ENCODE measurements at places on chromosomes 11 and 22. TPM values are rescaled to one million over a fixed set of nuclear protein-coding genes. Genes with fewer than 3 reads are reported as not detected.

TYMP gene
- total RNA-seq: 19.8 TPM

ACTN3 gene
- total RNA-seq: not detected

OR51B5 gene
- not detected for total RNA-seq

SLC36A4 gene
- 3.8 TPM for total RNA-seq

CLDN5 gene
- total RNA-seq: 533 TPM

HPX gene
- not detected for total RNA-seq

CRYBB2 gene
- total RNA-seq: not detected

LUZP2 gene
- not detected for total RNA-seq

OR4A16 gene
- total RNA-seq: not detected

LDHAL6A gene
- not detected for total RNA-seq

BBOX1 gene
- total RNA-seq: not detected
